ENCODE measurements at places on chromosomes 2 and 18.

- DNase-seq, result no peak
Measured at GRCh38 chr2:221958224-221958623, 340.6 kb downstream of the PAX3 start.

DNA sequence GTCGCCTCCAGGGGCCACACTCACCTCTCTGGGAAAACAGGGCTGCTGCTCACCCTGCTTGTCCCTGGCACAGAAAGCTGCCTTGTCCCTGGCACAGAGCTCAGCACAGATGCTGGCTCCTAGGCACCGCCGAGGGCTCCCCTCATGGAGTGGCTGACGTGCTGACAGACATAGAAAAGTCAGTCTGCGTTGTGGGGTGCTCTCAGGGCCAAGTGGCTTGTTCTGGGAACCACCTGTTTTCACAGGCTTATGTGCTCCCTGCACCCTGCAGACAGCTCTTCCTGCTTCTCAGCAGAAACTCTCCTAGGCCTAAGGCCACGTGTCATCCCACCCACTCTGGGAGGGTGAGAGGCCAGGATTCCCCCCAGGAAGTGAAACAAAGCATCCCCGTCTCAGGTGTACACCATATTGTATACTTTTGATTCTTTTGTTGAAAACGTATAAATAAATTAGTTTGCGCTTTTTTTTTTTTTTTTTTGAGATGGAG, 84.7 kb upstream of the TMEM200C start:
- DNase-seq, result no peak

- peak; percentile 63 for DNase-seq
Measured at GRCh38 chr2:239882331-239882732, 142.8 kb downstream of the NDUFA10 start.

DNA sequence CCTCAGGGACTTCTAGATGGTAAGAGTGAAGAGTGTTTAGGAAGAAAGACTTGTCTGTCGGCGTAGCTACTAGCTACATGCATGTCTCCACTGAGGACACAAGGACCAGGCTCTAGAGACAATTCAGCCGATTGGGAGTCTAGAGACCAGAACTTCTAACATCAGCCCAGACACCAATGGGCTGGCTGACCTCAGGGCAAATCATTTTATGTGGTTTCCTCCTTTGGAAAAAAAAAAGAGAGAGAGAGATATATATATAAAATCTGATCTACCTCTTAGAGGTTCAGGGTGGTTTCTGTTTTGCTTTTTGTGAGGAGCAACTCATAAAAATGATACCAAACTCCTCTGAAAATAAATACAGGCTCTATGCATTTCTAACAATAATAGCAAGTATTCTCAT, 212.8 kb downstream of the BCL2 start:
- no peak for DNase-seq

GRCh38 chr2:85435981-85436835, 17.7 kb downstream of the SH2D6 start:
- no peak for DNase-seq
